Hypothalamus (tissue), 51 donors: ENCODE measurements at places on chromosomes 4 and X.
A peak's percentile ranks its signal among the peaks of the same experiment; 100 is the strongest.

GRCh38 chr4:183828125-183828524, 77.0 kb upstream of the STOX2 start:
- DNase-seq: no peak

DNA sequence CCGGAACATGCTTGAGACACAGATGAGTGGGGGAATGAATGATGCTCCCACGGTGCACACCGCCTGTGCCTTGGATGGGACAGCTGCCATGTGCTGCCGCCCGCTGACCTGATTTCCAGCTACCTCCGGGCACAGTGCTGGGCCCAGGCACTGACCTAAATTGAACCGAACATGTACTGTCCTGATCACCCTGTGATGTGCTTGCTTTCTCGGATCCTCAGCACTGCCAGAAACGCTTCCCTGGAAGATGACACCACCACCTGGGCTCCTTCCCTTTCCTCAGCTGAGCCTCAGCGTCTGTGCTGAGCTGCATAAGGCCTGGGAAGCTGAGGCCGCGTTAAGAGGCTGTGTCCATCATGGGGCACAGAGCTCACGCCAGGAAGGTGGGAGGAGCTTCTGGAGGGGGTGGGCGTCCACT, 39.3 kb upstream of the MXD4 start:
- no peak for DNase-seq

DNA sequence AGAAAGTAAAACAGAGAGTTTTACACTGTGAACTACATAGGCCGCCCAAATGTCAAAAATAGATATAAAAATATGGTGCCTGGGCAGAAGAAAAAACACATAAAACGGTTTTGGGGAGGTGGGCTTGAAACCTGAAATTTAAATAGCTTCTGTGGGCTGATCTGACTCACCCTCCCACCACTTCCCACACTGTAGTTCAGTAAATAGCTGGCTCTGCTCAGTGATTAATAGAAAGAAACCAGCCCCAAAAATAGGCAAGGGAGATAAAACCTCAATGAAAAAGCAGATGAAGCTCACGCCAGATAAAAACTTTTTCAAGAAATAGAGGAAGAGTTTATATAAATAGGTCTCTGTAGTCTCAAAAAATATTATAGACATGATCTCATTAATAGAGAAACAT, 13.2 kb upstream of the COX7B2 start:
- no peak for DNase-seq

DNA sequence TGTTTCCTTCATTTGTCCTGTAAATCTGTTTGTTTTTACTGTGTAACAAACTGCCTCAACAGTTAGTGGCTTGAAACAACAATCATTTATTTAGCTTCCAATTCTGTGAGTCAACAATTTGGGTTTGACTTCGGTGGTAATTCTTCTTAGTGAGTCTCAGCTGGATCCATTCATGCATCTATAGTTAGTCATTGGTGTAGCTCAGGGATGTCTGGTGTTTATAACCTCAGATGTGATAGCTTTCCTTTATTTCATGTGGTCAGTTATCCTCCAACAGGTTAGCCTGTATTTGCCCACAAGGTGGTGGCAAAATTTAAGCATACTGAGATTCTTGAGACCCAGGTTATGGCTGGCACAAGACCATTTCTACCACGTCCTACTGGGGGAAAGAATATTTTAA, 1267.2 kb downstream of the RAPGEF2 start:
- DNase-seq: no peak

- DNase-seq: no peak
Observed at GRCh38 chr4:152455311-152455710, 80.6 kb downstream of the FBXW7 start.

GRCh38 chr4:186887291-186887700, 163.6 kb upstream of the FAT1 start:
- DNase-seq: no peak

DNA sequence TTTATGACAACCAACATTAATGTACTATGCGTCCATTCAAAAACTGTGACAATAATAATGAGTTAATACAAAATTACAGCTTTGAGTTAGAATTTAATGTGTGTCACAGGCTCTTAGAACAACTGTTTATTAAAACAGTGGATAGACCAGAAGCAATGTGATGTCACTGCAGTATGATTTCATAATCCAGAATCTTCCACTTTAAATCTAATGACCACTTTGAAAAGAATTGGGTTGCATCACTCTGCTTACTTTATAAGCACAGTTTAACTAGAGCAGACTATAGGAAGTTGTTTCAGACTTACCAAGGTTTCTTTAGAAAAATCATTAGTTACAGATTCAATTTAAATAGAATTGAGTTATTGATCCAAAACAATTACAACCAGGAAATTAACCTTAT, 758.5 kb downstream of the KCTD8 start:
- no peak for DNase-seq

GRCh38 chrX:71996136-71996535, 85.5 kb downstream of the NHSL2 start:
- DNase-seq: no peak

GRCh38 chr4:114807759-114808404, 209.3 kb downstream of the UGT8 start:
- DNase-seq: peak; percentile 1

DNA sequence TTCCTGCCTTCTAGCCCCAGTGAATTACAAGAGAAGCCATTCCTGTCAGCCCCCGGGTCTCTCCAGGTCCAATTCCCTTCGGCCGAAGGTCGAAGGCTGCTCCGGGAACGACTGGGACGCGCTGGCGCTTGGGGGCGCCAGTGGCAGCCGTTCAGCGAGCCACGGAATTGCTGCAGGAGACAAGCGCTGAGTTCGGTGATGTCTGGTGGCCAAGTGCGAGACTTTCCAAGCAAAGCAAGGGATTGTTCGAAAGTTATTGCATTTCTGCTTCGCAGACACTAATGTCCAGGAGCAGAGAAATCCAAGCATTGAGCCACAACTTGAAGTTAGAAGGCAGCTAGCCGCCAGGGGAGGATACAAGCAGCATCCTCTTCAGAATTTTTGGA, 1.1 kb upstream of the DKK2 start:
- peak; percentile 39 for DNase-seq

GRCh38 chr4:123361195-123361861, 35.3 kb upstream of the SPRY1 start:
- no peak for DNase-seq

DNA sequence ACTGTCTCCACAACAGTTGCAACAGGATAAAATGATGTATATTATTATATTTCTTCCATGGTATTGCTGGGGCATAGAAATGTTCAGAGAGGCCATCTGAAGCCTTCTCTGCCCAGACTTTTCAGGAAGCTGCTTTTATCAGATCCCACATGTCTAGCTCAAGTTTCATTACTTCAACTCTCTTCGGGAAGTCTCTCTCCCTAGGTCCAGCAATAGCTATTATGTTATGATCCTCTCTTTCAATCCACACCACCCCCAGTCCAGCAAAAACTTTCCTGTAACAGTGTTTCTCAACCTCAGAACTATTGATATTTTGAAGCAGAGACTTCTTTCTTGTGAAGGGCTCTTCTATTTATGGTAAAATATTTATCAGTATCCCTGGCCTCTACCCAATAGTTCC, 44.9 kb downstream of the CXCL1 start:
- no peak for DNase-seq

- no peak for DNase-seq
Observed at GRCh38 chr4:5824227-5824626, 68.7 kb downstream of the CRMP1 start.

- no peak for DNase-seq
Observed at GRCh38 chrX:41671082-41671481, 17.7 kb upstream of the GPR34 start.

DNA sequence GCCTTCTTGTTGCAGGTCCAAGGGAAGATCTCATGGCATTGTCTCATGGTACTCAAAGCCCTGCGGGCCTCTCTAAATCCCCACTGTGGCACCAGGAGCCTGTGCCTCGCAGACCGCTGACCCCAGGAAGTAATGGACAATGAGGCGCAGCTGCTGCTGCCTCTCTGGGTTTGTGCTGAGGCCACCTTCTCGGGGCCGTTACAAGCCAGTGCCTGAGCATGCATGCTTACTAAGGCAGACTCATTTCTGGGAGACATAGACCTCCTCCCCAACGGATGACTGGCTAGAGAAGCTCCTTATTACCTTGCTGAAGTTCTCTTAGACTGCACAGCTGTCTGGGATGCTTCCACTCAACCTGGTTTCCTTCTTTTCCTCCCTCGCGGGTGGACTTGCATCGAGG, 1.3 kb downstream of the BDH2 start:
- no peak for DNase-seq

DNA sequence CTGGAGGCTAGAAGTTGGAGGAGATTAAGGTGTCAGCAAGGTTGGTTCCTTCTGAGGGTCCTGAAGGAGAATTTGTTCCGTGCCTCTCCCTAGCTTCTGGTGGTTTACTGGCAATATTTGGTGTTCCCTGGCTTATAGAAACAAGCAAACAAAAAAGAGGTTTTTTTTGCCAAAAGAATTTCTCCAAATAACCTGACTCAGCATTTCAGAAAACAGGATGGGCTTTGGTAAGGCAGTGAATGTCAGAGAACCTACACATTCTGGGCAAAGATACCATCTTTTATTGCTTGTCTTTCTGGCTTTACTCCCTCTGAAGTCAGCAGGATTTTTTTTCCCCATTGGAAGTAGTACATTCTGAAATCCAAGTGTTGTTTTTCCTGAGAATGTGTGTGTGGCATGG, 93.3 kb upstream of the TBC1D9 start:
- no peak for DNase-seq

DNA sequence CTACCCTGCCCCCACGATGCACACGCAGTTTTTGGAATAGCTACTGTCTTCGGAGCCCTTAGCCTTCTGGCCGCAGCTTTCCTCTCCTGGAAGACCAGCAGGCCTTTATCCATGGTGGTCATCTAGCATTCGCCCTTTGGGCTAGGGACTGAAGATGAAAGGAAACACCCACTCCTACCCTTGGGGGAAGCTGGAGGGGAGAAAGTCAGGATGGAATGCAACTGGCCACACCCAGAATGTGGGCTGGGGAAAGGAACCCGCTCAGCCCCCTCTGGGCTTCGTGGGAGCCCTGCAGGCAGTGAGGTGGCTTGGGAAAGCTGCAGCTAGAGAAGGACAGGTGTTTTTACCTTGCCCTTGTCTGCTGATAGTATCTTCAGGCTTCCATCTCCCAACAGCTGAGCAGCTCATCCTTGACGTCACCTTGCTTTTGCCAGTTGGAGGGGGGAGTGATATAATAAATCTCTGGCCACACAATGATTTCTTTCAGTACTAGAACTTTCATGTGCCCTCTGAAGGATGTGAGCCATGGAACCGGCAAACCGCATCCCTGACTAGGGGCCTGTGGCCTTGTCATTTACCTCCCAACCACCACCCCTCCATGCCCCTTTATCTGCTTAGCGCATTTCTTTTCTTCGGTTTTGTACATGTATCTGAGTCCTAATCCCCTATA, 59.0 kb downstream of the ELF4 start:
- DNase-seq: no peak

GRCh38 chrX:55484948-55485347, 4.7 kb downstream of the USP51 start:
- no peak for DNase-seq

GRCh38 chrX:6053141-6053540, 175.5 kb downstream of the NLGN4X start:
- no peak for DNase-seq

- no peak for DNase-seq
Observed at GRCh38 chrX:96361844-96362243, 322.8 kb upstream of the DIAPH2 start.

DNA sequence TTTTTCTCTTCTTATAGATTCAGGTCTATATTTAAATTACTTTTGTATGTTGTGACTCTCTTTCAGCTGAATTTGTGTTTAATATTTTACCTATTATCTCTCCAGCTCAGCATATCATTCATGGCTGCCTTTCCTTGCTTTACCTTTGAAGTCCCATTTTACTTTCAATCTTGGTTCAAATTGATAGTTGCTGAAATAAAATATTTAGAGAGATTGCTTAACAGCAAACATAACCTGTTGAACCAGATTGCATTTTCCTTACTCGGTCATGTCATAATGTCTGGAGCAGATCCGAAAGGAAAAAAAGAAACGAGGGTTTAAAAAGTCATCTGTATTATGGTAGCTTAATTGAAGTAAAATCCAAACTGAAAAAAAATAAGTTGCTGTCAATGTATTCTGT, 94.1 kb downstream of the IL1RAPL2 start:
- no peak for DNase-seq

- DNase-seq: no peak
Observed at GRCh38 chrX:1486749-1487361, 34.1 kb upstream of the ASMTL start.

- DNase-seq: no peak
Observed at GRCh38 chr4:175891231-175891630, 79.2 kb upstream of the GPM6A start.

DNA sequence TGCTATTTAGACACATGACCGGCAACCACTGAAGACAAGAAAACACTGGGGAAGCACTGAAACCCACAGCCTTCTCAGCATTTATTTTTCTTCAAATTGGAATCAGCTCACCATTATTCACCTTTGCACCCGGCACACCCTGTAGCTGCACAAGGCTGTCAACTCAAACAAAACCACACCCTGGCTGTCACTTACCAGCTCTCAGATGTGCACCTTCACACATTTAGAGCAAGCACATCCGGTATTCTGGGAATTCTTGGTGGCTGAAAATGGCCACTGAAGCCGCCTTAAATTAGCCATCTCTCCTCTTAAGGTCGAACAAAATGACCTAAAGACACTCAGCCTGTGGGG, 5.9 kb downstream of the ZFYVE28 start:
- no peak for DNase-seq

DNA sequence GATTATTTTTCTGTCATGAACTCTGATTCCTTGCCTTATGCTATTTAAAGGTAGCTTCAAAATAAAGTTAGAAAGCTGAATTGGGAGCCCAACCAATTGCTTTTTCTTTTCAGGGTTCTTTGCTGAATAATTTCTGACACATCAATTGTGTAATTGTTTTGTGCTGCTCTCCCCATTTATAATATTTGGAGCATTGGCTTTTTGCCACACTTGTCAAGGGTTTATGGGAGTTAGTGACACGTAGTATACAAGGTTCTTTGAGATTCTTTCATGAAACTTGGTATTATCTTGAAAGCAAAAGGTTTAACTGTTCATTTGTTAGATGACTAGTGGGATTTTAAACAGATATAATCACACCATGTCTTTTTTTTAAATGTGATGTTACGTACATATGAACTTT, 80.9 kb downstream of the POLA1 start:
- no peak for DNase-seq

DNA sequence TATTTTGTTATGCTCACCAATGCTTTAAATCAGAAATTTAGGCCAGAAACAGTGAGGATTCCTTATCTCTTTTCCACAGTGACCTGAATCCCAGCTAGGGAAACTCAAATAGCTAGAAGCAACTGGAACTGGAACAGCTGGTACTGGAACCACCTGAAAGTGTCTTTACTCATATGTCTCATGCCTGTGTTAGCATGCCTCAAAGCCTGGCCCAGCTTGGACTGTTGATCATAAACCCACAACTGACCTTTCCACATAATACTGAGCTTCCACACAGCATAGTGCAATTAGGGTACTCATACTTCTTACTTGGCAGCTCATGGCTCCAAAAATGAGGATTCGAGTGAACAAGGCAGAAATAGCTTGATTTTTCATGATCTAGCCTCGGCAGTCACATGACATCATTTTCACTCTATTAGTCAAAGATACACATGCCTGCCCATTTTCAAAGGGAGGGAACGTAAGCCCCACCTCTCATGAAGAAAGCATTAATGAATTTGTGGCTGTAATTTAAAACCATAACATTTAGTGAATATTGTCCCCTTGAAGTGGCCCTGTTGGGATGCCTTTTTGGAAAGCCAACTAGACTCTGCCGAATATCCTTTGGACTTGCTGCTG, 80.8 kb upstream of the ACSL1 start:
- no peak for DNase-seq
